Neural progenitor cell (in vitro differentiated cells): ENCODE measurements at places on chromosomes 4 and X. TPM values are rescaled to one million over a fixed set of nuclear protein-coding genes. Genes with fewer than 3 reads are reported as not detected.

GRCh38 chr4:4492161-4492847 lies 49.5 kb downstream of the STX18 start:
- no peak for DNase-seq

DNA sequence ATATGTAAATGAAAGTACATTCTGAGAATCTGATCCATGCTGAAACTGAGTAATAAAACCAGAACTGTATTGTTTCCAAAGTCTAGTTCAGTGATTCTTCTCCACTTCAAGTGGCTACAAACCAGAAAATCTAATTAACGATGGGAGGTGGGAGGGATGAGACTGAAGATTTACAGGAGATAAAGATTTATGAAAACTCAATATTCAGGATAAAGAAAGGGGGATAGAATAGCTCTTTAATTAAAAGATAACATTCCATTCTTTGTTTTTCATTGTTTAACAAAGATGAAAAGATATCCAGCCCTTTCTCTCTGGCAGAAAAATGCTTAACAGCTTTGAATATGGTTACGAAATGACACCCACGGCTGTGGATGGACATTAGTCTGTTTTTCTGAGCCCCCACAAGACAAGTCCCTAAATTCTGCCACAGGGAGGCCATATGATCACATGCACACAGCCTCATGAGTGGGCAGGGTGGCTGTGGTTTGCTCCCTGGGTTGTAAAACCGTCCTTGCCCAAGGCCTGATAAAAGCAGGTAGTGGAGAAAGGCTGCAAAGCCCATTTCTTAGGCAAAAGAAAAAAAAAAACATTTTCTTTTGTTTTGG lies 36.4 kb downstream of the TMEM150C start:
- DNase-seq, result no peak

DNA sequence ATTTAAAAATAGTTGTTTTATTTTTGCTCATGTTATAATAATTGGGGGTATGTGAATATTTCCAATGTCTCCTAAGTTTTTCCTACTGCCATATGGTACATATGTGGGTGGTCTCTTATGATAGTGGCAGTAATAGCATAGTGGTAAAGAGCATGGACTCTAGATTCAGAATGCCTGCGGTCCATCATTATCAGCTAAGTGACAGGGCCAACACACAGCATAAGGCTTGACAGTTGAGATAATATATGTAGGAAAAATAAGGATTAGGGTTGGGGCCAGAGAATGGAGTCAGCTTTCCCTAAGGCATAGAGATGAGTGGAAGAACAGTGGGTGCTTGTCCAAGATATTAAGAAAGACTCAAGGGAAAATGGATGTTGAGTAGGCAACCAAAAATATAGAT lies 2707.5 kb downstream of the PCDH7 start:
- no peak for DNase-seq

GRCh38 chr4:108683479-108683878 lies 33.1 kb downstream of the OSTC start:
- DNase-seq, result peak; percentile 40

GRCh38 chrX:119602701-119603255 lies 3.4 kb downstream of the NKRF start:
- no peak for DNase-seq

The BTC gene
- 0.80 and 0.81 TPM in 2 replicates for total RNA-seq

DNA sequence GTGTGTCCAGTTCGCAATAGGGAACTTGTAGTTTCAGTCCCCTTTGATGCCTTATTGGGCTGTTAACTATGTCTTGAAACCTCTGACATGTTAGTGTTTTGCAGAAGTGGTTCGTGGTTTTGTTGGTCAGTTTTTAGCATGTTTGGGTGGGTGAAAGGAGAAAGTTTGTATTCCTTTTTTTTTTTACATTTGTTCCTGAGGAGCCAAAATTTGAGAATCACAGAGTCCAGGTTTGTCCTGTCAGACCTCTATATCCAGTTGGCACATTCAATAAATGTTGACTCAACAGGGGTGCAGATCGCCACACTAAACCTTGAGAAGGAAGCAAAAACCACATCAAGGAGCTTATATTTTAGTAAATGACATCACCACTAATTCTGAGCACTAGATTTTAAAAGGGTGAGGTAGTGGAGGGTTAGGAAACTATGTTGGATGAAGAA lies 26.2 kb downstream of the DLG3 start:
- DNase-seq, result no peak

- DNase-seq, result no peak
These were observed 35.3 kb downstream of the ZBTB49 start for GRCh38 chr4:4325321-4325720.

- DNase-seq, result no peak
These were observed 52.0 kb downstream of the SORCS2 start for GRCh38 chr4:7244331-7244665.

DNA sequence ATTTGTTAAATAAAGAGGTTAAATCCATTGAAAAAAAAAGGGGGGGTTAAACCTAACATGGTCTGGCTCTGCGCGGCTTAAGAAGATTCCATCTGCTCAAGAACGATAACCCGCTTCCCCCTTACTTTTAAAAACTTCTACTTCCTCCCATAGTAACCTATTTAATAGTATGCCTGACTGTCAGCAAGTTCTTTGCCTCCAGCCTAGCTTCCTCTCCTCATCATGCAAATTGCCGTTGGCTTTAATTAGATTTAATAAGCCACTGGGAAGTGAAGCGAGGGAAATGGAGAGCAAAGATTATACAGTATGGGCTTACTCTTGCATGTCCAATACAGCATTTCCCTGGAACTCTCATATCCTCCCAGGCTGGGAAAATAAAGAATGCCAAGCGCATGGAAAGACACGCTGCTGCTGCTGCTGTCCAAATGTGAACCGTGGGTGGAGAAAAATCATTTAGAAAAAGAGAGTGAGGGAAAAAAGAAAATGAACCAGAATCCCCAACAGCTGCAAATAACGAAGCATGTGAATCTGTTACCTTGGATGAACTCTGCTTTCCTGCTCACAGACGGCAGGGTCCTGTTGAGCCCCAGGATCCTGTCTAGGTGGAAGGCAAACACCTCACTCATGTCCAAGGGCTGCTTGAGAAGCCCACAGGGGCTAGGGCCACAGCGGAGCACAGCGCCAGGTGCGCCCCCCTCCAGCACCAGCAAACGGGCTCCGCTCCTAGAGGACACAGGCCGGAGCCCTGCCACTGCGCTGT lies 2.7 kb downstream of the GASK1B start:
- DNase-seq, result no peak

DNA sequence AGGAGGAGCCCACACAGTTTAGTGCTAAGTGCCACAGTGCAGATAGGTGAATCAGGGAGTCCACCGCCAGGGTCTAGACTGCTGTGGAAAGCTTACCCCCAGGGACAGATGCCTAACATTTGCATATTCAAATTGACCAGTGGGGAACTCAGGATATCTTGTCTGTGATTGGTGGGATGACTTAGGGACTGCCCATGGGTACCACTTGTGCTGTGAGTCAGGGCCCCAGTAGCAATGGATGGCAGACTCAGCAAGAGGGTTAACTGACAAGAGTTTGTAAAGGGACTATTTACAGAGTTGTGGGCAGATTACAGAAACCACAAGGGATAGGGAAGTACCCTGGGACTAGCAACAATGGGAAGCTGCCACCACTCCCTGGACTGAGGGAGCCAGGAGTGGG lies 282.1 kb downstream of the BCOR start:
- no peak for DNase-seq

- DNase-seq, result no peak
These were observed 44.2 kb upstream of the RHOH start for GRCh38 chr4:40152637-40153036.

GRCh38 chrX:151912221-151912620 lies 468 bp upstream of the MAGEA4 start:
- DNase-seq, result no peak

- DNase-seq, result no peak
These were observed 18.9 kb upstream of the SMIM10 start for GRCh38 chrX:134971926-134972325.

The ZC4H2 gene
- 33.7 and 35.6 TPM in 2 replicates for total RNA-seq

The SAGE1 gene
- not detected in 2 replicates for total RNA-seq

GRCh38 chr4:6137747-6138135 lies 62.6 kb downstream of the JAKMIP1 start:
- no peak for DNase-seq

GRCh38 chrX:103585411-103586313 lies at the start of gene TCEAL4:
Gene TCEAL4, plus strand, starts transcription at chrX:103585515. Its CDS starts 1,161 bp downstream, at chrX:103586676.
- DNase-seq, result peak; percentile 60

GRCh38 chr4:3862640-3863420 lies 96.6 kb downstream of the ADRA2C start:
- DNase-seq, result peak; percentile 83

DNA sequence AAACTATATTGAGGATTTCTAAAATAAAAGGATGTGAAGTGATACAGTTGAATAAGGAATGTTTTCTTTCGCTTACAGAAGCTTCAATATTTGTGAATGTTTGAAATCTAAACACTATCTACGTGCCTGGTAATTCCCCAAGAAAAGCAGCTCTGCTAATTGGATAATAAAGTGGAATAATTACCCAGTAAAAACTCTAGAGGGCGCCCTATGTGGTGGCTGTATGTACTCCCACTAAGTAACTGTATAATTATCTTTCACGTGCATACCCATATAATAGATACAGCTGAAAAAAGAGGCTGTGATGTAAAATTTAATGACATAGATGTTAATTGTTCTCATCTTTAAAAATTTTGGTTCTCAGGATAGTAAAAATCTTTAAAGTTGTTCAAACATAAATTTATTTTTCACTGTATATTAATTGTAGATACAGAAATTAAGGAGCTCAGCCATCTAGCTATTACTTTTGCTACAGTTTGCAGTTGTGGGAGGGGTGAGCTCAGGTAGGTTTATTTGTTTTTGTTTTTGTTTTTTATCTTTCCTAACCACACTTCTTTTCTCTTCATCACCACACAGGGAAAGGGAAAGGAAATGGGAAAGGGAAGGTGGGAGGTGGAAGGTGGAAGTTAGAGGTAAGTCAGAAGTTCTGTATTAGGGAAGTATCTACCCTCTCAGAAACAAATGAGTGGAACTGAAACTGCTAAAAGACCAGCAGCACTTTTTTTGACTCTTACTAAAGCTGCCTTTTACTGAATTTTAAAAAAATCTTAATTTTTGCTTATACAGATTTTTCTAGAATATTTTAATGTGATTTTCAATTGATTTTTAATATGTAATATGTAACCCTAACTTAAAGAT lies 151.7 kb upstream of the RPS6KA6 start:
- DNase-seq, result peak; percentile 38

GRCh38 chr4:39655211-39655610 lies 16.5 kb upstream of the SMIM14 start:
- DNase-seq, result no peak

GRCh38 chrX:133056341-133056740 lies 40.6 kb downstream of the USP26 start:
- no peak for DNase-seq

- DNase-seq, result no peak
These were observed 129.5 kb upstream of the PSAPL1 start for GRCh38 chr4:7564242-7564641.
